ENCODE measurements at places on chromosomes 3 and 15.
A peak's percentile ranks its signal among the peaks of the same experiment; 100 is the strongest.

- peak; percentile 94 for DNase-seq
Measured at GRCh38 chr15:101320501-101321052, 25.5 kb upstream of the SNRPA1 start.

DNA sequence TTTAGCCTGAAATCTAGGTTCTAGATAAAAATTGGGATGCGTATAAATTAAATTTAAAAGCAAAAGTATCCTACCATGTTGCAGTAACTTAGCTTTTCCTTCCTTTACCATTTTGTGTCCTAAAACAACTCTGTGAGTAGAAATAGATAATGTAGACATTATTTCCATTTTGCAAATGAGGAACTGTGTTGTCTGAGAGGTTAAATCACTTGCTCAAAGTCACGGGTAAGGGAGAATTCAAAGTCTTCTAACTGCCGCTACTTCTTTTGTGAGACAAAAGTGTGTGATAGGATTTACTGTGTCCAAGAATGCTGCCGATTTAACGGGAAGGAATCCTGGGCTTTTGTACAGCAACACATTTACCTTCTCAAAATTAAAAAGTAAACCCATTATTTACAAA lies 40.7 kb downstream of the MYO1E start:
- DNase-seq, result no peak

DNA sequence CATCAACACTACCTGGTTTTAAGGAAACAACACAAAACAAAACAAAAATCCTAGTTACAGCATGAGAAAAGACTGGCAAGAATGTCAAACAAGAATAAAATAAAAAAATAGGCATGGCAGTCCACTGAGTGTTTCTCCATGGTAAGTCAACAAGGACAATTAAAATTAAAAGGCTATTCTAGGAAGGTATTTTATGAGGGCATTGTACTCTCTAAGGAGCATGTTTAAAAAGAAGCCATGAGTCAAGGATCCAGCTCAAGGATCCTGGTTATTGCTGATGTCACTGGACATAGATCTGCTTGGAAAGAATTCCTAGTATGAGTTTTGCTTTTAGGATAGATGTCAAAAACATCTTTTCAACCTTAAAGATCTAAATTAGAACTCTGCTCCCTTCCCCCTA lies 106.7 kb downstream of the MYO5A start:
- no peak for DNase-seq

GRCh38 chr15:85681386-85681785 lies 113.3 kb downstream of the KLHL25 start:
- DNase-seq, result no peak

GRCh38 chr3:192481638-192482037 lies 245.7 kb downstream of the FGF12 start:
- no peak for DNase-seq

- DNase-seq, result no peak
Measured at GRCh38 chr3:29466442-29466841, 185.6 kb downstream of the RBMS3 start.

GRCh38 chr15:101033801-101034200 lies 114.6 kb downstream of the LRRK1 start:
- DNase-seq, result no peak

GRCh38 chr3:107705046-107705445 lies 182.3 kb downstream of the BBX start:
- no peak for DNase-seq

- DNase-seq, result no peak
Measured at GRCh38 chr15:65072027-65072426, 4.2 kb upstream of the RASL12 start.

GRCh38 chr3:177446165-177446601 lies 248.9 kb upstream of the TBL1XR1 start:
- no peak for DNase-seq

- no peak for DNase-seq
Measured at GRCh38 chr3:6168256-6168655, 692.7 kb upstream of the GRM7 start.

- DNase-seq, result no peak
Measured at GRCh38 chr15:98596131-98596530, 52.2 kb upstream of the IGF1R start.

GRCh38 chr3:192515664-192516045 lies 211.7 kb downstream of the FGF12 start:
- no peak for DNase-seq

- no peak for DNase-seq
Measured at GRCh38 chr3:37287776-37288175, 113.4 kb upstream of the LRRFIP2 start.

GRCh38 chr3:151992326-151993041 lies 119.0 kb downstream of the SUCNR1 start:
- DNase-seq, result no peak

GRCh38 chr15:26382444-26383072 lies 390.3 kb downstream of the GABRB3 start:
- DNase-seq, result no peak

DNA sequence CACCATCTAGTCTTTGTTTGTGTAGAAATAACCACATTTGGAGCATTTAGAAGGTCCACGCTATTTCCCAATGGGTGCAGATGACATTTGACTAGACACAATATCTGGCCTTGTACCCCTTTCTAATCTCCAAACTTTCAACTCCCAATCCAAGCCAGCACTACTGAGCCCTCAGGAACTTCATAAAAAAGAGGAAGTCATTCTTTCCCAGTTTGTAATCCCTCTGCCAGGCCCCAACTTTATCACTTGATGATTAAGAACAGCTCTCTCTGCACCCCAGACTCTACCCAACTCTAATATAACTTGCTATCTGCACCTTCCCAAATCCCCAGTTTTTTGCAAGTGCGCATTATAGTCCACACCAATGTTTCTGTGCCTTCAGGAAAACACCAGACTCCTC lies 170.2 kb downstream of the KCNMB2 start:
- DNase-seq, result no peak

- DNase-seq, result no peak
Measured at GRCh38 chr3:157059661-157060060, 100.3 kb downstream of the CCNL1 start.

- DNase-seq, result no peak
Measured at GRCh38 chr3:190076136-190076535, 44.6 kb downstream of the P3H2 start.

DNA sequence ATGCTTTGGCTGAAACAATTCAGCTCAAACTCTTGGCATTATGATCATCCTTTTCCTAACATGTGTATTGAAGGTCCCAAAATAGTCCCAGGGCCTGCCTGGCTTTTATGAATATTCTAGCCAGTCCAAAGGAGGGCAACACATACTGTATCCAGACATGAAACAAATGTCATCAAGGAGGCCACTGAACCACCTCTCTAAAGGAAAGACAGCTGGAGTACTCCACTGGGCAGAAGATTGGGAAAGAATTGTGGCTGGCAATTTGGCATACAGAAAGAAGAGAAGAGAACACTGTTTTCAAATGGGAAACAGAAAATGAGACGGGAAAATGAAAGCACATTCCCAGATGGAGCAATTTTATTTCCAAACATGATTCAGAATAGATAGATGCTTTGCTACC lies 80.6 kb downstream of the NCEH1 start:
- no peak for DNase-seq

All from AML-193 (cell line).